ENCODE measurements at places on chromosomes 3 and 15.

GRCh38 chr3:61875976-61876671, 314.8 kb downstream of the PTPRG start:
- DNase-seq: no peak

GRCh38 chr3:125156456-125156855, 56.1 kb downstream of the SLC12A8 start:
- DNase-seq: no peak

DNA sequence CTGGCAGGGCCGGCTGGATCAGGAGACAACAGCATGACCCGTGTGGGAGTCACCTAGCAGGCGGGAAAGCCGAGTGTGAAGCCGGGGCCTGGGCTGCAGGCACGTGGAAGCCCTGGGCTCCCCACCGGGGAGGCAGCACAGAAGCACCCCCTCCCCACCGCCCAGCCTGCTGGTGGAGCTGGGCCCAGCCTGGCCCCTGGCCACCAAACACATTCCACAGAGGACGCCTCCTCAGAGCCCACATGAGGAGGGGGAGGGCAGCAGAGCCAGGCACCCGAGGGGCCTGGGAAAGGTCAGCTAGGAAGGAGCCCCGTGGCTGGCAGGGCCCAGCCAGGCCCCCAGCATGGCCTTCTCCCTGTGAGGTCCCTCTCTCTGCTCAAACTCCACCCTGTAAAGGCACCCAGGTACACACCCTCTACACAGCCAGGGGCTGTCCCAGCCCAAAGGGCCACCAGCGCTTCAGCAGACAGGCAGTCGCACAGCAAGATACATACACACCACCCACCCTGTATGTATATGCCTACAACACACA, 4.5 kb downstream of the PLXNB1 start:
- DNase-seq: no peak

DNA sequence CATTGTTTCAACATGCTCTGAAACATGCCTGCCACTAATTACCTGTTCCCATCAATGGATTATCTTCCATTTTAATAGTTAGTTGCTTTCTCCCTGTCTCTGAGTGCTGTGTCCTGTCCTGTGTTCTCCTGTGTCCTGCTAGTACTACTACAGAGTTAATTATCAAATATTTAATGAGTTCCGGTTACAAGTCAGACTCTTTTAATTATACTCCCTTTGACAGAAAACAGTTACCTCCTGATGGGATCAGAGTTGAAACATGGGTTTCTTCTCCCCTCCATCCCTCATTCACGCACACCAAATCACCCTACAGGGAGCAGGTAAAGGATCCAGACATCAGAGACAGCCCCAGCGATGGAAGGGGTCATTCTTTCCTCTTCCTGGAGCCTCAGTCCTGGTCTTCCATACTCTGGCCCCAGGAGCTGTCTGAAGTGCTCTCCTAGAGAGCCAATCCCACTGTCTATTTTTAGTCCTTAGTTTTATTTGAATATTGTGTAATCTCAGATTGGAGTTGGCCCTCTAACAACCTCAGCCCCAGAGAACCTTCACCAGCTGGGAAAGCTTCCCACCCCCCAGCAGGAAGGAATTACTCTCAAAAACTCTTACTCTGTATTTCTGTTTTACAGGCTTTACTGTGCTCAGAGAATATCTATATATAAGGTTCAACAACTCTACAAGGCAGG, 137.0 kb upstream of the C2CD4B start:
- no peak for DNase-seq

GRCh38 chr15:66822114-66822513, 120.1 kb downstream of the SMAD6 start:
- DNase-seq: no peak

- DNase-seq: no peak
Measured at GRCh38 chr3:14793126-14793857, 25.5 kb upstream of the FGD5 start.

DNA sequence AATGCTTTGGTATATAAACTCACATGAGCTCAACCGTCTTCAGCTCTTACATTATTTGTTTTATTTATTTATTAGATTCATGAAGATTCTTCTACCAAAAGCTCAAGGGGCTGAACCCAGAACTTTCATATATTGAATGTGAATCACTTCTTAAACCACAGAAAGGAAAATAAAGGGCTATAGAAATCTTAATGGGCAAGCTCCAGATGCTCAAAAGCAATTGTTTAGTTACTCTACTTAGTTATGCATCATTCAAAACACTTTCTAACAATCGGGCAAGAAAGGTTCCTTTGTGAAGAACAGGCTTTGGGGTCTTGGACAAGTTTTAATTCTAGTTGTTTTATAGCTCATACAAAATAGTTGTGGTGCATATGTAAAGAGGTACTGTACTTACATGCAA, 380.2 kb downstream of the TIGIT start:
- no peak for DNase-seq

GRCh38 chr3:10291641-10292040, 1.1 kb downstream of the GHRL start:
- no peak for DNase-seq

DNA sequence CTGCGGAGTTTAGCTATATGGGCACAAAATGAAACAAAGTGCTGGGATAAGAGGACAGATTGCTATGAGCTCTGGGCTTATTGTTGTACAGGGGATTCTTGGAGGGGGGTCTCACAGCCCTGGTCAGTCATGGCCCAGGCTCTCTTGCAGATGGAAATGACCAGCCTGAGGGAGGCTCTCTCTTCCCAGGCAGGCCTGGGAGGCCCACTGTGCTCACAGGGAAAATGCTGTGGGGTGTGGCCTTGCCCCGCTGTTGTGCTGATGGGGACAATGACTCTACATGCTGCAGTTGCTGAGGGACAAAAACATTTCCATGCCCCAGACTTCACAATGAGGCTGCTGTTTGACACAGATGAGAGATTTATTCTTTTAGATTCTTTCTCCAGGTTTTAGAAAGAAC, 202.2 kb downstream of the KLF13 start:
- DNase-seq: no peak

- no peak for DNase-seq
Measured at GRCh38 chr15:80442728-80443403, 38.7 kb downstream of the ARNT2 start.

GRCh38 chr3:73503781-73504180, 121.0 kb downstream of the PDZRN3 start:
- no peak for DNase-seq

- DNase-seq: no peak
Measured at GRCh38 chr3:156818273-156818651, 7.9 kb upstream of the LEKR1 start.

- DNase-seq: no peak
Measured at GRCh38 chr3:65595222-65596028, 443.3 kb downstream of the MAGI1 start.

GRCh38 chr3:185685231-185686035, 99.3 kb downstream of the SENP2 start:
- DNase-seq: no peak

DNA sequence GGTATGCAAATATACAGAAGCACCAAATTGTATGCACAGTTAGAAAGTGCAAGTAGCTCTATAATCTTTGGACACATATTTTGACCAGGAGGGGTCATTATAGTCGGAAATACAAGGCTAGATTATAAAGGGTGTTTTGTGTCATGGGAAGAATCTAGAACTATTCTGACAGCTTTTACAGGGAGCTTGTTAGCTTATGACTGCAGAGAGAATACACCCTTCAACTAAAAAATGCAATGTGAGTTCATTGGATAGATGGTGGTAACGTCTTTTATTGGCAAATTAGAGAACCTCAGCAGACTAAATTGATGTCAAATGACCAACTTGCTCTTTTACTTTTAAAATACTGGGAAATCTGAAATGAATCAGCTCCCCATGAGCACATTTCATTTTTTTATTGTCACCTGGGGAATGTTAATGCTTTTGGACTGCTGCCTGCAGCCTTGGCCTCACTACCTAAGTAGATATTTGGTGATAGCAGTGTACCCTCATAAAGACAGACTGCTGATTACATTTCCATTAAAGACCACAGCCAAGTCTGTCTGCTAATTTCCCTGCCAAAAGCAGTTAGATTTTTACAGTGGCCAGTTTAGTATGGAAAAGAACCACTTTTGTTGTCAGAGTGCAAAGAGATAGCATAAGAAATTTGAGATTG, 515.9 kb upstream of the DPPA4 start:
- no peak for DNase-seq

DNA sequence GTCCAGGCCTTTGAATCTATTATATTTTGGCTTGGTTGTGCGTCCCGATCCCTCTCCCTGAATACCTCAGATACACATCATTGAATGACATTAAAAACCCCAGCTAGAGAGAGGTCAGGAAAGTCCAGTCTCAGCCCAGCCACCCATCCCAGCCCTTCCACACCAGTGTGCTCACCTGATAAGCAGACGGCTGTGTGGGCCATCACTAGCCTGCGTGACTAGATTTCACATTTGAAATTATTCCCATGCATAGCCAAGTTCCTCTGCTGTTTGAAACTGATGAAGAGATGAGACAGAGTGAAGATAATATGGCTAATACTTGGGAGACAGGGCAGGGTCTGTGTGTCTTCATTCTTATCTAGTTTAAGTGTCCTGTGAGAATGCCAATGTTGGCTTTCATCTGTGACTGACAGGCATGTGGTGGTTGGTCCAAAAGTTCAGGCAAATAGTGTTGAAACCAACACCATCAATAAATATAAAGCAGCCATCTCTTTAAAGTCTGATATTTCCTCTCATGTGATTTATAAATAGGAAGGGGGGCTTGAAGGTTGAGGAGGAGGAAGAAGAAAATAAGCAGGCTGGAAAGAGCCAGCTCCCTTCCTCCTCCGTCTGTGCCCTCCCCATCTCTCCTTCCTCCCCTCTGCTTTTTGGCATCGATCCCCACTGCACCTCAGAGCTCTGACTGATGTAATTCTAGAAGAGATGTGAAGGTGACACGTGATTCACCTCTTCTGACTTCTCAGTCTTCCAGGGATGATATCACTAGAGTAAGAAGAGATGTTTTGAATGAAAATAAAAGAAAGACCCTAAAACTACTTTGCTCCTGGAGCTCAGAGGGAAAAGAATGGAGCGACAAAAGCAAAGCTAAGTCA, 5.1 kb downstream of the FAM43A start:
- DNase-seq: no peak

DNA sequence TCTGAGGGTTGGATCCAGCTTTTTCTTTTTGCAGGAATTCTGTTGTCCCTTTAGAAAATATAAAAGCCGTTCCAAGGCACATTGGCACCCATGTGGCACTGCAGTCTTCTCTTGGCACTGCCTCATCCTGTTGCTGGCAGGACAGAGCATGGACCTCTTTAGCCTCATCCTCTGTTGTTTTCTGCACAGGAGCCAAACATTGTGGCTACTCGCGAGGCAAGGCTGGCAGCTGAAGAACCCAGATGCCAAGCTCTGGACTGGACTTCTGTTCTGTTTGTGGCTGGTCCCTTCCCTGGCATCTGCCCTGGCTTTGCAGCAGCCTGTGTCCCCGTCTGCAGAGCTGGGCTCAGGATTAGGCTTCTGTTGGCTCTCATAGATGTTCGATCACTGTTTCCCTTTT, 224.7 kb upstream of the TBC1D5 start:
- no peak for DNase-seq

GRCh38 chr3:18247139-18247695, 177.9 kb downstream of the SATB1 start:
- DNase-seq: no peak

- DNase-seq: no peak
Measured at GRCh38 chr3:106176734-106177133, 307.9 kb upstream of the CBLB start.

GRCh38 chr3:9420850-9421549, 23.6 kb downstream of the SETD5 start:
- no peak for DNase-seq

DNA sequence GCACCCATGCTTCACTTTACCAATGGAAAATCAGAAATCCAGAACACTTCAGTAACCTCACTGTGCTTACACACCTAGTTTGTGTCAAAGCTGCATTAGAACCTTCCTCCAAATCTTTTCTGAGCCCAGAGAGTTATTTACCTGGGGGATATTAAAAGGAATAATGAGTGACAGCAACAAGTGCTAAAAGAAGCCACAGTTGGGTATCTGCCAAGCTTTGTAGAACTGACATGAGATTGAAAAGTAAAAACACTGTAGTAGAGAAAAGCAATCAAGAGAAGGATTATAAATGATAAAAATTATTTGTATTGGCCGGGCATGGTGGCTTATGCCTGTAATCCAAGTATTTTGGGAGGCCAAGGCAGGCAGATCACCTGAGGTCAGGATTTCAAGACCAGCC, 8.8 kb upstream of the TBC1D23 start:
- no peak for DNase-seq

DNA sequence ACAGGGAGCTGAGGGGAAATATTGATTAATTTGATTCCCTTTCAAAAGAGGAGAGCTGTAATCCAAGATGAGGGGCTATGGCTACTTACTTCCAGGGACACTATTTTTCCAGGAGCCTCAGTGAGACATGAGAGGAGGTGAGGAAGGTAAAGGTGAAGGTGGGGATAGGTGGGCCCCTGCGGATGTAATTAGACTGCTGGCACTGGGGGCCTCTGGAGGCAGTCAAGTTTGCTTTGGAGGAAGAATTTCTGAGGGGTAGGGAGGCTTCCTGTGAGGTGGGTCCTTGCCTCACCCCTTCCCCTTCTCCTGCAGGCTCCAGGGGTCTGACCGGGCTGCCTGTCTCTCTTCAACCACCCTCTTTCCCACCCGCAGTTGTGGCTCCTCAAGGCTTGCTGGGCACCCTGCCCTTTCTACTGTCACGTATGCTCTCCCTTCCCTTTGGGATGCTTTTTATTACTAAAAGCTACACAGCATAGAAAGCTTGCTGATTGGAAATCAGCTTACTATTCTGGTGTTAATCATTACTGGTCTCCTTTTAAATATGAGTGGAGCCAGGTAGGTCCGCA, 22.5 kb downstream of the GASK1A start:
- no peak for DNase-seq

DNA sequence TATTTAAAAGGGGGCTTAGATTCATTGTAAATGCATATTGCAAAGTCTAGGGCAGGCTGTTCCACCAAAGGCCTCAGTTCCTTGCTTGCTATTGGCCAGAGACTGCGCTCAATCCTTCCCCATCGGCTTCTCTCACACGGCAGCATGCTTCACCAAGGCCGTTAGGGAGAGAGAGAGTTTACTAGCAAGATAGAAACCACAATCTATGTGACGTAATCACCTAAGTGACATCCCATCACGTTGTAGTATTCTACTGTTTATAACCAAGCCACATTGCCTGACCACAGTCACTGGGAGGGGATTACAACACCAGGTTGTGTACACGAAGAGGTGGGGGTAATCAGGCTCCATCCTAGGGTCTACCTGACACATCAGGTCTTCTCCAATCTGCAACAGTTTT, 16.0 kb upstream of the NPAP1 start:
- no peak for DNase-seq
